Activated naive CD4-positive, alpha-beta T cell treated with anti-CD3 and anti-CD28 coated beads for 36 hours (primary cell): ENCODE measurements at places on chromosomes 11 and 22.

GRCh38 chr22:25110846-25111578, 88.6 kb upstream of the CRYBB3 start:
- DNase-seq = peak; percentile 62

DNA sequence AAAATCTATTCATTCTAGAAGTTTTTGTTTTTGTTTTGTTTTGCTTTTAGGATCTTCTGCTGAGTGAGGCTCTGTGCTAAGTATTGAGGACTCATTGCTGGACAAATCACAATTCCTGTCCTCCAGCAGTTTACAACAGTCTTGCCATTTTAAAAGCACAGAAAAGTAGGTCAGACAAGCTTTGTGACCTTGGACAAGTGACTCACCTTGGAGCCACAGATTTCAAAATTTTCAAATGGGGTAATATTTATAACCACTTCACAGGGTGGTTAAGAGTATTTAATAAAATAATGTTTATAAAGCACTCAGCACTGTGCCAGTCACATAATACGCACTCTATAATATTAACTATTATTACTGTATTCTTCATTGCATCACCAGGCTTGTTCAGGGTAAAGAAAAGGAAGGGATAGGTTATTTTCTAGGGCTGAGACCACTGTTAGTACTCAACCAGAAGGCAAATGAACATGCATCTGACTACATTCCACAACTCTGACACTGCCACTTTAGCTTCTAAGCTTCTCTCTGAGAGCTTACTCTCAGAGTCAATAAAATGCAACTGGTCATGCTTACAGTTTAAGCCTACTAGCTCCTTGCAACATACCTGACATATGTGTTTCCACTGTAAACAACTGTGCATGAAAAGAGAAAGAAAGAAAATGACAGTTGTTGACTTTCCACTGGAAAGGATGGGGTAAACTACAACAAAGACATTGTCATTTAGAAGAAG, 63.2 kb upstream of the FIBIN start:
- DNase-seq = no peak

- no peak for DNase-seq
Observed at GRCh38 chr11:66437979-66438503, 607 bp downstream of the MRPL11 start.

- DNase-seq = peak; percentile 22
Observed at GRCh38 chr11:34926101-34926830, 9.8 kb downstream of the PDHX start.

DNA sequence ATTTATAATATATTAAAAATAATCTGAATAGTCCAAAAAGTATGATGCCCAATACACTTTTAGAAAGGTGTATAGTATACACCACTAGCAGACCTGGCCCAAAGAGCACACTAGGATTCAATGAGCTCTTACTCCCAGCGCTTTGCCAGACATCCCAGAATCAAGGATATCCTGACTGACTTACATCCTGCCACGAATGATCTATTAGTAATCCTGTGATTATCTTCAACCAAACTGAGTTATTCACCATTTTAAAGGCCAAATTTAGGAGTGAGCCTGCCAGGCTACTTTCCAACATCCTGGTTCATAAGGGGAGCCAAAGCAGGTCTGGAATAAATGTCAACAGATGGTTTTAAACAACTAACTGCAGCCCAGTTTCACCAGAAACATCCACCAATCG, 60.8 kb upstream of the FAM181B start:
- no peak for DNase-seq
